ENCODE measurements at places on chromosomes 7 and 10.

GRCh38 chr10:71998840-71999194 lies 34.6 kb downstream of the CHST3 start:
- no peak for DNase-seq

DNA sequence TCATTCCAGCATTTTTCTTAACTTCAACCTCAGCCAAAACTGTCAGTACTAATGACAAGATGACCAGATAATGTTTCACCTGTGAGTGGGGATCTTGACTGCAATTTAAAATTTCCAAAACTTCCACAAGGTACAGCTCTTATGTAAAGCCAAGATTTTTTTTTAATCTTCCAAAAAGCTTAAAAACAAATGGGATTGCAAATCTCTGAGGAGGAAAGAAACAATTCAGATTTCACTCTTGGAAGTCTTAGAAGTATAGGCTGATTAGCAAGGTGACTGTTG lies 90.2 kb downstream of the AGMO start:
- no peak for DNase-seq

- no peak for DNase-seq
Observed at GRCh38 chr7:75658369-75658768, 80.4 kb downstream of the HIP1 start.

DNA sequence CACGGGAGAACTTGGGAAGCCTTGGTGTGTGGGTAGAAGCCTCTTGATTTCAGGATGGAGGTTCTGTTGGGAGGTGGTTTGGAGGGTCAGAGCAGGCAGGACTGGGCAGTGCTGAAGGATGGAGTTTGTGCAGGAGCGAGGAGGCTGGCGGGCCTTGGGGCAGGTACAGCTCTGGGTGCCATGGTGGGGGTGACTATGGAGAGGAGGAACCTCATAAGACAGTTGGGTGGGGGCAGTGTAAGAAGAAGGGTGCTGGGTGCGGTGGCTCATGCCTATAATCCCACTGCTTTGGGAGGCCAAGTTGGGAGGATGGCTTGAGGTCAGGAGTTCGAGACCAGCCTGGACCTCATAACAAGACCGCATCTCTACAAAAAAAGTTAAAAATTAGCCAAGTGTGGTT lies 54.7 kb upstream of the GTF2IRD1 start:
- no peak for DNase-seq

GRCh38 chr7:111074748-111075146 lies 16.2 kb upstream of the LRRN3 start:
- no peak for DNase-seq

DNA sequence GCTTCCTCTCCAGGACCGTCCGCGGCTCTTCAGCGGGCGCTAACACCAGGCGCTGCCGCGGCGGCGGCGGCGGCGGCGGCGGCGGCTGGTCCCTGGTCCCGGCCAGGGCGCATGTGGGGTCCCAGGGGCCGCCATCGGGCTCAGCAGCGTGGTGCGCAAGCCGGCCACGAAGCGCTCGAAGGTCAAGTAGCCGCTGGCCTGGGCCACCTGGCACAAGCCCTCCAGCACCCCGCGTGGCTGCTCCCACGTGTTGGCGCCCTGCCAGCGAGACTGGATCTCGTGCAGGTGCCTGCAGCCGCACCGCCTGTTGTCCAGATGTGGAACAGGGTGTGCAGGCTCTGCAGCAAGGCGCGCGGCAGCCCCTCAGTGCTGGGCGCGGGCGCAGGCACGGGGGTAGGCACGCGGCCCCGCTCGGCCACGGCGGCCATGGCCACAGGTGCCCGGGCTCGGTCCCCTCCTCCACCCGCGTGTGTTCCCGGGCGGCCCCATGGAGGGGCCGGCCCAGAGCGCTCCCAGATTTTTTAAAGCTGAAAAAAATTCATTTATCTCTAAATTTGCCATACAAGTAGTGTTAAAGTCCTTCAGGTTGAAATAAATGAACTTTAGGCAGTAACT lies 884.2 kb upstream of the ZNF722 start:
- no peak for DNase-seq
